Left lung (tissue), 14 donors: ENCODE measurements at places on chromosomes 2 and 18.

DNA sequence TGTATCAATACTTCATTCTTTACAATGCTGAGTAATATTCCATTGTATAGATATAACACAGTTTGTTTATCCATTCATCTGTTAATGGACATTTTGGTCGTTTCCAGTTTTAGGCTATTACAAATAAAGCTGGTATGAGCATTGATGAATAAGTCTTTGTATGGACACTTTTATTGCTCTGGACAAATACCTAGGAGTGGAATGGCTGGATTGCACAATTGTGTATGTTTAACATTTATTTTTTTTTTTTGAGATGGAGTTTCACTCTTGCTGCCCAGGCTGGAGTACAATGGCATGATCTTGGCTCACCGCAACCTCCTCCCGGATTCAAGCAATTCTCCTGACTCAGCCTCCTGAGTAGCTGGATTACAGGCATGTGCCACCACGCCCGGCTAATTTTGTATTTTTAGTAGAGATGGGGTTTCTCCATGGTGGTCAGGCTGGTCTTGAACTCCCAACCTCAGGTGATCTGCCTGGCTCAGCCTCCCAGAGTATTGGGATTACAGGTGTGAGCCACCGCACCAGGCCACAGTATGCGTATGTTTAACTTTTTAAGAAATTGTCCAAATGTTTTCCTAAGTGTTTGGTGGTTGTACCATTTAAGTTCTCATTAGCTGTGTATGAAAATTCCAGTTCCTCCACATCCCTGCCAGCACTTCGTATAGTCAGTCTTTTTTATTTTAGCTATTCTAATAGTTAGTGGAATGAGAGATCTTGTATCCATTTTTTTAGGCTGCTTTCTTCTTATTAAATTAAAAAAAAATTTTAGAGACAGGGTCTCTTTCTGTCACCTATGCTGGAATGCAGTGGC, 194.9 kb upstream of the HAAO start:
- no peaks in the 10 kb centered on the region for H3K27me3 ChIP-seq
- H3K4me1 ChIP-seq, result no peaks in the 10 kb centered on the region
- DNase-seq, result no peak
- no peak overlapping the region for H3K4me3 ChIP-seq
- no peaks in the 10 kb centered on the region for H3K36me3 ChIP-seq

DNA sequence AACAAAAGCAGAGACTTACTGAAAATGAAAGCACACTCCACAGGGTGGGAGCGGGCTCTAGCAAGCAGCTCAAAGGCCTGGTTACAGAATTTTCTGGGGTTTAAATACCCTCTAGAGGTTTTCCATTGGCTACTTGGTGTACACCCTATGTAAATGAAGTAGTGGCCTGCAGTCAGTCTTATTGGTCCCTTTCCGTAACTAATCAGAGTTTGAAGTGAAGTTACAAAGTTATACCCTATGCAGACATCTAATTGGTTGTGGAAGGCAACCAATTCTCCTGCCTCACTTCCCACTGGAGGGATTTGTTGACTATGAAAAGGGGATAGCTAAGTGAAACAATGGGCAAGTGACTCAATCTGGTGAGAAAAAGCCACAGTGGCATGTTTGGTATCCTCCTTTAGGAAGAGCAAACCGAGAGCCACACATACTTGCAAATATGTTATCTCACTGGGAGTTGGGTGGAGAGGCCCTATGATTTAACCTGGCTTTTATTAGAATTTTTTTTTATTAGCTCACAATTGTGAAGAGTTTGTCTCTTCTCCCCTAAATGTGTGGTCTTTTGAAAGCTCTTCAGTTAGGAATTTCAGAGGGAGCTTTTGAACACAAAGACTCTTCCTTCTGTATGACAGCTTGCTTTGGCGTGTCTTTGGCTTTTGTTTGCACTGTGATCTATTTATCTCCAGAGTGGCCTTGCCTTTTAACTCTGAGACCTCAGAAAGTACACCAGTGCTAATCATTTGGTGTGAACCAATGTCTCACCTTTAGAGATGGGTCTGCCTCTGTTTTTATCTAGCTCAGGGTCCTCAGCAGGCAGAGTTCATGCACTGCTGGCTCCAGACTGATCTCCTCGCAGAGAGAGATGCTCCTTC, 69.6 kb downstream of the MAP4K4 start:
- H3K27me3 ChIP-seq, result no peaks in the 10 kb centered on the region
- peak overlapping the region; percentile 22 for H3K27ac ChIP-seq
- no peaks in the 10 kb centered on the region for H3K36me3 ChIP-seq
- H3K4me1 ChIP-seq, result peaks cover 80% of the 10 kb centered on the region
- no peak for DNase-seq
- H3K4me3 ChIP-seq, result no peak overlapping the region

DNA sequence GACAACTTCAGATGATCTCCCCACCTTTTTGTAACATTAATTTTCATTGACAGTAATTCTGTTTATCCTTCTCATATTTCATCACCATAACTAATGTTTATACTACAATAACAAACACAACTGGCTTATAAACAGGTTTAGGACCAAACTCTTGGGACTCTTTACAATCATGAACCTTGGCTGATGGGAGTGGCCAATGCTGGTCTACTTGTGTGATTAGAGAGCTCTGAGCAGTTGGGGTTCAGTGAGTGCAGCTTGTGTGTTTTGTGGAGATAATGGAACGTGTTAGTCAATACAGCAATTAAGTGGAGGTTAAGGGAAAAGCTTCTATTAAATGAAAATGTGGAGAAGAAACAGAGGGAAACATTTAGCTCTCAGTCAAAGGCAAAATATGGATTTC, 207.1 kb downstream of the SPAG16 start:
- DNase-seq, result no peak
- no peak overlapping the region for H3K4me3 ChIP-seq
- H3K27ac ChIP-seq, result no peak overlapping the region
- H3K36me3 ChIP-seq, result no peaks in the 10 kb centered on the region
- no peaks in the 10 kb centered on the region for H3K27me3 ChIP-seq

DNA sequence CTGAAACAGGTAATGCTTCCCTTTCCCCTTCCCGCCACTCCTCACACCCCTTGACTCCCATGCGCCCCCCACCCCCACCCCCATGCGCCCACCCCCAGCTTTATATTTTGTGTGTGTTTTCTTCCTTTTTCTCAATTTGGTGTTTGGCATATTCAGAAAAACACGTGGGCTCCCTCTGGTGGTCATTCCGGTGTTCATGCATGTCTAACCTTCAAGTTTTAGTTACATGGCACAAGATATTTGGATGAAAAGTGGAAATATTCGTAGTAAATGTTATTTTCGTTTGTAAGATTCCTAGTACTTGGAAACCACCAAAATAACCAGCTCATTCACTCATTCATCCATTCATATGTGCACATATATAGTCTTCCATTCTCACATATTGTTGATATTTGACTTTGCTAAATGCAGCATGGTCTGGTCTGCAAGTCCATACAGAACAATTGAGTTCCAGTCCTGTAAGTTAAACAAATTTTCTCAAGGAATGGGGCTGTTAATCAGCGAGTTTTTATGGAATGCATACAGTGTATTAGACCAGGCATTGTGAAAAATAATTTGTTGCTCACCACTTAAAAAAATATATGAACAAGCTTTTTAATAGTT, 143.6 kb upstream of the MAP3K20 start:
- no peak overlapping the region for H3K4me3 ChIP-seq
- peaks cover 4% of the 10 kb centered on the region for H3K27me3 ChIP-seq
- DNase-seq, result peak; percentile 62

- no peaks in the 10 kb centered on the region for H3K27me3 ChIP-seq
- H3K4me3 ChIP-seq, result no peak overlapping the region
- H3K27ac ChIP-seq, result no peak overlapping the region
- DNase-seq, result peak; percentile 51
- H3K4me1 ChIP-seq, result no peaks in the 10 kb centered on the region
Observed at GRCh38 chr18:70454704-70455322, 166.0 kb downstream of the SOCS6 start.

DNA sequence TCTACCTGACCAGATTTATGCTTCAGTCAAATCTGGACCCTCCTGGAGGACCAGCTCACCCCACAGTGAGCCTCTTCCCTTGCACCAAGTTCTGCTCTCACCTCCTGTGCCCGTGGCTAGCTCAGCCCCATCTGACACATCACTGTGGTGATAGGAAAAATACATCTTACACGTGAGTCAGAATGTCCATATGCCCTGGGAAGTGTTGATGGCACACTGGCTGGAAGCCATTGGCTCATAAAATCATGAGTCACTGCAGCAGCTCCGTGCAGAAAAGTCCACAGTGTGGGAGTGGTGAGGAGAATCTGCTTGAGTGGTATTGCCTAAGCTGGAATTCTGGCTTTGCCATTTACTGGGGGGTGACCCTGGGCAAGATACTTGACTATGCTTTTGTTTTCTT, 42.6 kb upstream of the RAPGEF4 start:
- H3K27me3 ChIP-seq, result no peaks in the 10 kb centered on the region
- no peak for DNase-seq
- no peaks in the 10 kb centered on the region for H3K36me3 ChIP-seq
- H3K4me1 ChIP-seq, result no peaks in the 10 kb centered on the region
- H3K4me3 ChIP-seq, result no peak overlapping the region
